ENCODE measurements at places on chromosomes 6 and 20. TPM values are rescaled to one million over a fixed set of nuclear protein-coding genes. Genes with fewer than 3 reads are reported as not detected.

CGA gene
- not detected for polyA plus RNA-seq

CNBD2 gene
- 14.5 TPM for polyA plus RNA-seq

CUL9 gene
- 35.7 TPM for polyA plus RNA-seq

ZNF165 gene
- 1.7 TPM for polyA plus RNA-seq

NR2E1 gene
- not detected for polyA plus RNA-seq
